ENCODE measurements at places on chromosomes 16 and 17. TPM values are rescaled to one million over a fixed set of nuclear protein-coding genes. Genes with fewer than 3 reads are reported as not detected.

CD7 gene
- total RNA-seq: 345 TPM

SMTNL2 gene
- total RNA-seq: not detected

NUPR1 gene
- total RNA-seq: not detected

CNGB1 gene
- total RNA-seq: not detected

FAM171A2 gene
- total RNA-seq: 0.32 TPM

MYH3 gene
- 4.6 TPM for total RNA-seq

KRTAP4-3 gene
- not detected for total RNA-seq

GRCh38 chr17:28563475-28563874 is 7.8 kb downstream of the PIGS start:
- no peak for DNase-seq

GRCh38 chr17:8887834-8888703 is 20.6 kb upstream of the PIK3R6 start:
- DNase-seq: no peak

DNA sequence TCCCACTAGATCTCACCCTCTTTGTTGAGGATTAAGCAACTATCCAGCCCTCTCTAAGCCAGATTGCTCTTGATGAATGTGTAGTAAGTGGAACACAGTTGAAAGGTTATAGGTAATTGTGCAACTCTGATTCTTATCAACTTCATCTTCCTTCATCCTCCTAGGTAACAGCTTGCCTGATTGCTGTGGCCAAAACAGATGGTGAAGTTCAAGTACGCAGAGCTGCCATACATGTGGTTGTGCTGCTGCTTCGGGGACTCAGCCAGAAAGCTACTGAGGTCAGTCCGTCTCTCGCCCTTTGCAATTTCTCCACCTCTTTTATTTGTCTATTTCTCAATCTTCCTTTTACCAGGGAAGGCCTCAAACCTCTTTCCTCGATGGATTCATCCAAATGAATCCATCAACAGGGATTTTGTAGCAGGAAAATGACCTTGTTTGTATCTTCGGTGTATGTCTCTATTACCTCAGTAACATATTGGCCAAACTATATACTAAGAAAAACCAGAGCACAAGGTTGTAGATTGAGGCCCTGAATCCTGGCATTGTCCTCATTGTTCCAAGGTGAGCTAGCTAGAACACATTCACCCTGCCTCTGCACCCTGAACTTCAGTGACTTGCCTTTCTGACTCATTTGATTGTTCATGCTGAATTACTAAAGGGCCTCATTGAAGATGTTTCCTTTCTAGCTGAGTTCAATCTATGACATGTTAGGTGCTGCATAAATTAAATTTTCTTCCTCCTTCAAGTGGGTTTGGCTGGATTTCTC is 65.1 kb upstream of the HAS3 start:
- DNase-seq: no peak

DNA sequence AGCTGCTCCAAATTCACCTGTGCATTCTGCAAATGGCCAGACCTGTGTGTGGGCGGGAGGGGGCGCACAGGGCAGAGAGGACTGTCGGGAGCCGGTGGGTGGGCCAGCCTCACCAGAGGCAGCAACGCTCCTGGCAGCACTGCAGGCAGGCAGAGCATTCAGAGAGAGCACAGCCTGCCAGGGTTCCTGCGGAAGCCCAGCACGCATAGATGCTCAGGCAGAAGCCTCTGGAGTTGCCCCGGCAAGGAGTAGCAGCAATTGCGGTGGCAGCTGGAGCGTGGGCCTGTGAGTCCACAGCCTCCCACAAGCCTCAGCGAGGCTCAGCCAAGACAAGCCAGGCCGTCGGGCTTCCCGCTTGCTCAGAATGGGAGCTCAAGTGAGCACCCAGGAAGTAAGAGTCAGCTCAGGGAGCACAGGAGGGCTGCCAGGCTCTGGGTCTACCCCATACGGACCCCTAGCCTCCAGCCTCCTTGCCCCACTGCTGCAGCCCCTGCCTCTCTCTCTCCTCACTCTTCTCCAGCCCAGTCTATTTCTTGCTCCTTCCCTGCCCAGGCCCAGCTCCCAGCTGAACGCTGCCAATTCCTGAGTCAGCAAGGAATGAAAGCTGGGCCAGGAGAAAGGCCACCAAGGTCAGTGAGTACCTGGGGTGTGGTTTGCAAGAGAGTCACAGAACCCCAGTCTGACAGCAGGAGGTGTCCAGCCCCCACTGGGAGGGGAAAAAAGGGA is 9.6 kb downstream of the EMC6 start:
- no peak for DNase-seq

DNA sequence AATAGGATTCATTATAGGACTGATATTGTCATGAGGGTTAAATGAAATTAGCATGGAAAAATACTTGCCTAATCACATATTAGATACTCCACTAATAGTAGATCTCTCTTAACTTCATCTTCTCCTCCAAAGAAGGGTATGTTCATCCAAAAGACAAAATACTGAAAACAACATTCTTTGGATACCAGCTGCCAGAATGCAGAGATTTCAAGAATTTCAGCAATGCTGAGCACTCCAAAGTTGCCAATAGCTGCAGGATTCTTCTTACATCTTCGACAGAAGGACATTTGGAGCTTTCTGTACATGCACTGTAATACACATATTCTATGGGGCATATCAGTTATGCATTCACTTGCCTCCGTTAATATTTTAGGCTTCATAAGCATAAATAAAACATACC is 436.5 kb downstream of the HAPSTR1 start:
- no peak for DNase-seq

DNA sequence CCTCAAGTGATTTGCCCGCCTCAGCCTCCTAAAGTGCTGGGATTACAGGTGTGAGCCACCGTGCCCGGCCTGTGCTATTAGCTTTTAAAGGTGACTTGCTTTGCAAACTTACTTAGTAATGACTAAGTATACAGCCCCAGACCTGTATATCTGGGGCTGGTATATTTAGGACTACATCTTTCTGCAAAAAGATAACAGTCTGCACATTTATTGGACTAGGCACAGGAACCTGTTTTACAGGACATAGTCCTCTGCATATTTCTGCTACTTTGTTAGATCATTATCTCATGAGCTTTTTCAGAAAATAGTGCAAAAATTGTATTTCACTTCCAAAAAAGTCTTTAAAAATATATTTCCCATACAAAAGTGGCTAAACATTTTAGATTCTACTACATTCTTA is 1.3 kb downstream of the KRT24 start:
- DNase-seq: no peak

GRCh38 chr16:49587511-49587910 is 213.9 kb downstream of the C16orf78 start:
- no peak for DNase-seq

- no peak for DNase-seq
Measured at GRCh38 chr17:64183815-64184214, 53.9 kb upstream of the ERN1 start.

DNA sequence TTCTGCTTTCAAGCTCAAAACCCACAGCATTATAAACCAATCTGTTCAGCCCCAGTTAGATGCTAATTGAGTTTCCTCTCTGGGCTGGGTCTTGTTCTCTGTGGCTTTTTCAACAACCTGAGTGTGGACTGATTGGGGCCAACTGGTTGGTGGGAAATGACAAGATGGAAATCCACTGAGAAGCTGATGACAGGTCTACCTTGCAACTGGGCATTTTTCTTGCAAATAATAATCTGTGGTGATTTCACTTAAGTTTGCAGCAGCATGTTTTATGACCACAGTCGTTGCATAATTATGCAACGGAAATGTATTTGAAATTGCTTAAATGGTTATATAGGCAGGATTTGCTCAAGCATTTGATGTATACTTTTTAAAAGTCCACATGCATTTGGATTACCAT is 69.9 kb downstream of the AKAP1 start:
- no peak for DNase-seq

- DNase-seq: no peak
Measured at GRCh38 chr17:44905006-44906000, 6.1 kb upstream of the EFTUD2 start.

- peak; percentile 58 for DNase-seq
Measured at GRCh38 chr16:1379304-1380076, 27.8 kb downstream of the GNPTG start.

DNA sequence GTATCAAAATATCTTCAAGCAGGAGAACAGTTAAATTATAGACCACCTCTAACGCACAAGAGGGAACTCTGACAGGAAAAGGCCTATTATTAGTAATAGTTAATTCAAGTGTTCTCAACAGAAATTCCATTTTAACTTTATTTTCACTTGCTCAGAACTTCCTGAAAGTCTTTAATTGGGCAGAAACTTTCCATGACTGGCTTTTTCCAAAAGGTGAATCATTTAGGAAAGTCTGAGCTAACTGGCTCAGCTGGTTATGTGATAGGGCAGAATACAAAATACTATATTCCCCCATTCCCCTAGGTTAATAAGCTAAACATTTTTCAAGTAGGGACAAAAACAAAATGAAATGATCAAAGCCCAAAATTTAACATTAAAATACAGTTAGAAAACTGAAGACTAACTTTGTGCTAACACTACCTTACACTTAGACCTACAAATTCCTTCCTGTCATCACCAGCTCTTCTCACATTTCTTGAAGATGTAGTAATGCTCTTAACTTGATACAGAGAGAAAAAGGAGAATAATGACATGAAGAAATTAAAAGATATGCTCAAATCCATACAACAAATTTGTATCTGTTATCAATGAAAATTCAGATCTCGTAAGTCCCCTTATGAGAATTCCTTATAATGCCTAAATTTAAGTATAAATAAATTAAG is 31.0 kb downstream of the CFDP1 start:
- DNase-seq: no peak

DNA sequence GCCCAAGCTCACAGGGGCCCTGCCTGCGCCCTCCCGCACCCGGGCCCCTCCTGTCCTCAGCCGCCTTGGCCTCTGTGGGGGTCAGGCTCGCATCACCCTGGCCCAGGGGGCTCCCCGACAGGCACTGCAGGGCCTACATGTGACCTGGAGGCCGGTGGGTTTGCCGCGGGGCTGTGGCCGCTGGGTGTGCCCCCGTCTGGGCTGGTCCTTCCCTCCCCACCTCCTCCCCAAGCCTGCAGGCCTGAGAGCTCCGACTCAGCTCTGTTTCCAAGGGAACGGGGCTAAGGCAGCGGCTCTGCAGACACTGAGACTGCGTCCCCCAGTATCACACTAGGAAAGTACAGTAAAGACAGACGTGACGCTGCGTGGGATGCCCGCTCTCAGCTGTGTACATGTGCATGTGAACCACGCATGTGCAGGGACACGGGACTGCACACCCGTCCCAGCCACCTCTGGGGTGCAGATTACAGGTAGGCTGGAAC is 16.5 kb upstream of the WDR45B start:
- no peak for DNase-seq

DNA sequence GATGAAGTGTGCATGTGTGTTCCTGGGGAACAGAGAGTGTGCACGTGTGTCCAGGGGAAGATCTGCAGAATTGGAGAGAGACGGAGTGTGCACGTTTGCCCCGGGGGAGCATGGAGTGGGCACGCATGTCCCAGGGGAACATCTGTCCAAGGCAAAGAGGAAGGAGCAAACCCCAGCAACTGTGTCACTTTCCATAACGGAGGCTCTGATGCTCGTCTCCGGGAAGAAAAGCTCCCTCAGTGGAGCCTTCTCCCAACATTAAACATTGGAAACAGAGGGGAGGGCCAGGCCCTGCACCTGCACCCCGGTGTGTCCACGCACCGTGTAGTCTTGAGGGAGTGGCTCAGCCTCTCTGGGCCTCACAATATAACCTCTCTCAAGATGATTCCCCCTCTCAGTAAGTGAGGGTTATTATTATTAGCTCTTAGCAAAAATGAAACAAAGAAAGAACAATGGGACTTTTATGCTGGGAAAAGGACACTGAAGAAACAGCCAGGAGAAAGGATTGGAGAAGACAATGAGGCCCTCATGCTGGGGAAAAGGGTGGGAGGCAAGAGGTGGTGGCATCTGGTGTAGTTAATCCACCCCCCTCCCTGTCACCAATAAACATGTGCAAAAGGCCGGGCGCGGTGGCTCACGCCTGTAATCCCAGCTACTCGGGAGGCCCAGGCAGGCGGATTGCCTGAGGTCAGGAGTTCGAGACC is 7.6 kb downstream of the RAB40B start:
- no peak for DNase-seq

DNA sequence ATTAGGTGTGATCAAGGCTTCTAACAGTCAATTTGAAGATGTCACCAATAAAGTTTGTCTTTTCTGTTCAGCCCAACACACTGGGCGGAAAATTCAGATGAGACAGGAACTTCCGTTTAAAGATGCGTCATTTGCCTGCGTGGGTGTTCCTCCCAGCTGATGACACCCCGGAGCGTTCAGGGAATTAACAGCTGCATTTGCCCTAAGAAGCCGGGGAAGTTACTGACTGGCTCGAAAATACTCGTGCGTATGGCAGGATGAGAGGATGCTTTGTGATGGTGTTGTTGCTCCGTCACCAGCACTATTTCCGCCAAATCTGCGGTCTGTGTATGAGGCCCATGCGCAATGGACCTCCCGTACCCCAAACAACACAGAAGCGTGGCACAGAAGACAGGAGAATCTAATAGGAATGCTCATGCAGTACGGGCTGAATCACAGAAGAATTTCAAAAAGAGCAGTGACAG is 11.9 kb upstream of the PVALEF start:
- DNase-seq: no peak
